ENCODE measurements at places on chromosomes 11 and 22.

DNA sequence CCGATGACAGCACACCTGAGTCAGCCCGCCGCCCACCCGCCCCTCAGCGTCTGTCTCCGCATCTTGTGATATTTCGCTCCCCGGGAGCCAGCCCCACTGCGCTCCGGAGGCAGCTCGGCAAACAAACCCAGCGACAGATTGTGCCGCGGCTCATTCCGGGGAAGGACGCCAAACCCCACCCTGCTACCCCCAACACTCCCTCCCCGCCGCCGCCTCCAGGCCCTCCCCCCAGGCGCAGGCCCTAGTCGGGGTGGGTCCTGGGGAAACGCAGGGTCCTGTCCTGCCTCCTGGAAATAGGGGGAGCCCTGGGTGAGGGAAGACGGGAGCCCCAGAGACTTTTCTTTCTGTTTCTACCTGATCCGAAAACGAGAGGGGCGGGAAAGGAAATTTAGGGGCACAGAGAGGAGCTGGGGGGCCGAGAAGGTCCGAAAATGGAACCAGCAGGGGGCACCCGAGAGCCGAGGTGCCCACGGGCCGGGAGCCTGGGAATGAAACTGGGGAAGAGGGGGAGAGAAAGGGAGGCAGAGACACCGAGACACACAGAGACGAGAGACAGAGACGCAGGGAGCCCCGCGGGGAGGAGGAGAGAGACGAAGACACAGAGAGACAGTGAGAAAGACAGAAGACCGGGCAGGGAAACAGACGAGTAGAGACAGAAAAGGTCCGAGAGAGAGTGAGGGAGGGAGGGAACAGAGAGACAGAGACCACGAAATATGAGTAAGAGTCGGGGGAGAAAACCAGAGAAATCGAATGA is 1.7 kb upstream of the RTN4RL2 start:
- ATAC-seq: no peak

GRCh38 chr11:19394525-19395016 is 153.8 kb upstream of the E2F8 start:
- ATAC-seq: no peak

- no peak for ATAC-seq
Observed at GRCh38 chr22:50236731-50237409, 8.0 kb downstream of the TUBGCP6 start.

DNA sequence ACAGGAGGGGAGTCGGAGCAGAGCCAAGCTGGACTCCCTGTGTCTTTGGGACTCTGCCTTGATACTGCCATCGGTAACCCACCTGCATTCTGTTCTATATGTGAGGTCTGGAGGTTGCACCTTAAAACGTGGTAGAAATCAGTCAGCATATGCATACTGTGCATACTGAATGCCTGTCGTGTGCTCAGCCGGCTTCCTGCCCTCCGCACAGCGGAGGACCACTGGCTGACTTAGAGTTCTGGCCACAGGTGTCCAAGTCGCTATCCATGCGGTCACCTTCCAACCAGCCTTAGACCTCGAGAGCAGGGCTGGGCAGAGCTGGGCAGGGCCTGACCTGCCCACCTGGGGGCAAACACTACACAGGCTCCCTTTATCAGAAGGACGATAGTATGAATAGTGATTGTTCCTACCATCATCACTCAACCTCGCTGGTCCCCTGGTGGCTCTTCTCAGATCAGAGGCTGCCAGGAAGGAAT is 3.8 kb downstream of the TBC1D10C start:
- no peak for ATAC-seq

- no peak for ATAC-seq
Observed at GRCh38 chr11:110990311-110990710, 255.2 kb upstream of the POU2AF2 start.

DNA sequence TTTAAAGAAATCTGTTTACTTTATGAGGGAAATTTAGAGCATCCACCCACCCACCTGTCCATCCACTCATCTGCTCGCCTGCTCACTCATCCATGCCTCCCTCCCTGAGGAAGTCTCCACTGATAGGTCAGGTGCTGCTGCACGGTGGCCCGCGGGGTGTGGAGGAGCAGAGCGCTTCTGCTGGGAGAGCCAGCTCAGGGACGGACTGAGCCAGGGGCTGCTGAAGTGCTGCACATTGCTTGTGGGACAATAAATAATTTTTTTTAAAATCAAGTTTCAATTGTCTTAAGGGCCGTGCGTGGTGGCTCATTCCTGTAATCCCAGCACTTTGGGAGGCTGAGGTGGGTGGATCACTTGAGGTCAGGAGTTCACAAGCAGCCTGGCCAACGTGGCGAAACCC is 148.9 kb downstream of the TBC1D22A start:
- no peak for ATAC-seq

DNA sequence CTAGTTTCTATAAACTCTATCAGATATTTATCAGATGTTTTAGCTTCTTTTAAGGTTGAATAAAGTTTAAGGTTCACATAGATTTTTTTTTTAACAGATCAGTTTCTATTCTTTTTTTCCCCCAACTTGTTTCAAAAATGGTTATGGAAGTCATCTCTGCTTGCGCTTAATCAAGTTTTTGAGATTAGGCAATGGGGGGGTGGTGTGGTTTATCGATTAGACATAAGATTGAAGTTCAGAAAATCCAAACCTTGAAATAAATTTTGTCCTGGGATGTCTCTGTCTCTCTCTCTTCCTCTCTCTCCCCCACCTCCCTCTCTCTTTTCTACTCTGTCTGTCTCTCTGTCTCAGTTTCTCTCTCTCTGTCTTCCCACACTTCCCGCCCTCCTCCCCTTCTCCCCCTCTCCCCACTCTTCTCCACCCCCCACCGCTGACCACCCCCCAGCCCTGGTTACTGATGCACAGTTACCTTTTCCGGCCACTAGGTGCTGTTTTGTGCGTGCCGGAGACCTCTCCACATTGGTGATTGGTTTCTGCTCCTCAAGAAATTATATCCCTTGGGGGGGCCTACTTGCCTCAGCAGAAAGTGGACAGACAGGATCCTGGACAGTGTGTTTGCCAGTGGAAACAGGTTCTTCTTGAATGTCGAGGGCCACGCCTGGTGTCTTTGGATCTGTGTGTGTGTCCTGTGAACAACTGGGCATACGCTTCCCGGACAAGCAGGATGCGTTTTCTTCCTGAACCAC is 29.7 kb upstream of the ANO1 start:
- ATAC-seq: no peak

DNA sequence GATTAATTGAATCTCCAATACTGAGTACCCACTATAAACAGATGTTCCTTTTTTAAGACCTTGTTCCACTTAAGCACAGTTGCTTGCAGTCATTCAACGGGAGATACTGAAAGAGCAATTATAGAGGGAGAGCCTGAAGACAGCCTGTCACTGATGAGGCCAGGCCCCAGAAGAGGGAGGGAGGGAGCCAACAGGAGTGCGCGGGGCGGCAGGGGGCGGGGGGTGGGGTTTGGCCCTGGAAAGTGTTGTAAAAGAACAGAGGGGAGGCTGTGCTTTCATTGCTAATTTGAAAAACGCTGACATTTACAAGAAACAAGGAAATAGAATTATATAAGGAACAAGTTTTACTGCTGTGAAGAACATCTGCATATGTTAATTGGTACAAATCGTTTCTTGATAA is 53.1 kb downstream of the MAP6 start:
- ATAC-seq: no peak

DNA sequence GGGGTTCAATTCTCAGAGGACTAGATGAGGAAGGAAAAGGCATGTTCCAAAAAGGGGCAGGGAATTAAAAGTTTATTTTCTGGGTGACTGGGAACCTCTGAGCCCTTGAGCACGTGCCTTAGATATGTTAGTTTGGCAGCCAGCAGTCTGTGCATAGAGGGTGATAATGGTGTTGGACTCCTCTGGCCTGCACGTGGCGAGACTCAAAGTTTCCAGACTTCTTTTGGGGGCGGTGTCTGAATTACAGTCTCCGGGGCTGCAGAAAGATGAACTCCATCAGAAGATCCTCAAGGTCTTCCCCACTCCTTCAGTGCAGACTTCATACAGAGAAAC is 861 bp upstream of the ZNRF3 start:
- ATAC-seq: peak; percentile 14

DNA sequence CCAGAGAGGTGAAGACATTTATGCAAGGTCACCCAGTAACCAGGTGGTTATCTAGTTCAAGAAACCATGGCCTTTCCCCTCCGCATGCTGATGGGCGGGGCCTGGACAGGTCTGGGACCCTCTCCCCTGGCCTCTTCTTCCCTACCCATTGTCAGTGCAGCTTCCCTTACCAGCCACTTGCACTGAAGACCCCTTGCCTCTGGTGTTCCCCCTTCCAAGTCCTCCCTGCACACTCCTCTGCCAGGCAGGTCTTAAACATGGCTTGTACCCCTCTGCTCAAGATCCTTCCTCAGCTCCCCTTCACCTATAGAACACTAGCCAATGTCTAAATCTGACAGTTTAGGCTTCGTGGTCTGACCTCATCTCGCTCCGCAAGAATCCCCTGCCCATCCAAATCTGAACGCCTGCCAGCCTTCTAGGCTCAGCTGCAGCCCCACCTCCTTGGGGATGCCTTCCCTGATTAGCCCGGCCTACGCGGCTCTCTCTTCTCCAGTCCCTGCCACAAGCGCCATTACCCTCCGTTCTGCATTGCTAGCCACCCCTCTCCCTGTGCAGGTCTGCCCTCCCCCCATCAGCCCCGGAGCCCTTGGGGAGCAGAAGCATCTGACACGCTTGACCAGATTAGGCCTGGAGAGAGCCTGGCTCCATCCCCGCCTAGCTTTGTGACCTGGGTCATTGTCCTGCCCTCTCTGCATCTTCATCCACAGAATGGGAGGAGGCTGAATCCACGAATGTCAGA is 213.8 kb downstream of the DSCAML1 start:
- ATAC-seq: no peak

DNA sequence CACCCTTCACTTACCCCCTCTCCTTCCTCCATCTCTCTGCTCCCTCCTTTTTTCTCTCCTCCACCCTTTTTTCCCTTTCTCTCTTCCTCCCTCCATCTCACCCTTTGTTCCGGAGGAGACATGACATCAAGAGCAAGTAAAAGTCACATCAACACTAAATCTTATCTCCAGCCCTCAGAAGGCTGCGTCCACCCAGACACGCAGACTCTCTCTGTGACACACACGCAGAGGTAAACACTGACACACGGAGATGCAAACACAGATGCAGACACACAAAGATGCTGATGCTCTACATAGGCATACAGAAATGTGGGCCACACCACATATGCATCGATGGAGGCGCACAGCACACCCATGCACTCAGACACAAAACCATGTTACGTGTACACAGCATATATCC is 27.0 kb downstream of the NRXN2 start:
- ATAC-seq: no peak

- no peak for ATAC-seq
Observed at GRCh38 chr11:64248578-64248977, 1.8 kb upstream of the PPP1R14B start.

DNA sequence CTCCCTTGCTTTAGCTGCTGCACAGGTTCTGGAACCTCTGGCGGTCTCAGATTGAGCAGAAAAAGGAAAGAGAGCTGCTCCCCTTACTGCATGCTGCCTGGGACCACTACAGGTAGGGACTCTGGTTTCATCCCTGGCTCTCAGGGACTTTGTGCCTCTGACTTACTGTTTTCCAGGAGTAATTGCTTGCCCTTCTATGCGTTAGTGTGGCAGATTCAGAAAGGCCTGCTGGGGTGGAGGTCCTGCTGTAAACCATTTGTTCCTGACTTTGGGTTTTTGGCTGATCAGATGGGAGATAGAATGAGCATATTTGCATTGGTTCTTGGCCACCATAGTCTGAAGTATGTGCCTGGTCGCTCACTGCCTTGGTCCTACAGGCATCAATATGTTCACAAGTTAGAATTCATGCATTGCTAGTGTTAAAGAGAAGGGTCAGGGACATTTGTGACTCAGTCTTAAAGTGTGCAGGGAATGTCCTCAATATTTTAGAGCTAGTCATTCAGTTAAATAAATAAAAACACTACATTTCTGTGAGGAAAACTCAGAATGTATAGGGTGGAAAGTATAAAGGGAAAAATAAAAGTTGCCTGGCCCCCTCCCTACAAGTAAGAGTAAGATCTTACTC is 78.0 kb downstream of the PISD start:
- ATAC-seq: no peak

DNA sequence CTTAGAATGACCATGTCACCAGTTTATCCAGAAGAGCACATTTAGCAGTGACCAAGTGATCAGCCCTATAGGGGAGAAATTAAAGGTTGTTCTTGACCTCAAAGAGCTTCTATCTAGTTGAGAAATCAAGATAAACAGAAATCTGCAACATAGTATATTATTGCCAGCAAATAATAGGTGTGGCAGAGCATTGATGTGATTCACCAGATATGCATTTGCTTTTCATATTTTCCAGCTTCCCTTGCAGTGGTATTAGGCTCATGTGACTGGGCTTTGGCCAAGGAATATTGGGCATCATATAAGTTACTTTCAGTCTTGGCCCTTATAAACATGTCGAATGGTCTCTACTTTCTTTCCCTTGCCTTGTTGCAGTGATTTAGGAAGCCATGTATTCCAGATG is 34.5 kb downstream of the COMMD9 start:
- no peak for ATAC-seq

DNA sequence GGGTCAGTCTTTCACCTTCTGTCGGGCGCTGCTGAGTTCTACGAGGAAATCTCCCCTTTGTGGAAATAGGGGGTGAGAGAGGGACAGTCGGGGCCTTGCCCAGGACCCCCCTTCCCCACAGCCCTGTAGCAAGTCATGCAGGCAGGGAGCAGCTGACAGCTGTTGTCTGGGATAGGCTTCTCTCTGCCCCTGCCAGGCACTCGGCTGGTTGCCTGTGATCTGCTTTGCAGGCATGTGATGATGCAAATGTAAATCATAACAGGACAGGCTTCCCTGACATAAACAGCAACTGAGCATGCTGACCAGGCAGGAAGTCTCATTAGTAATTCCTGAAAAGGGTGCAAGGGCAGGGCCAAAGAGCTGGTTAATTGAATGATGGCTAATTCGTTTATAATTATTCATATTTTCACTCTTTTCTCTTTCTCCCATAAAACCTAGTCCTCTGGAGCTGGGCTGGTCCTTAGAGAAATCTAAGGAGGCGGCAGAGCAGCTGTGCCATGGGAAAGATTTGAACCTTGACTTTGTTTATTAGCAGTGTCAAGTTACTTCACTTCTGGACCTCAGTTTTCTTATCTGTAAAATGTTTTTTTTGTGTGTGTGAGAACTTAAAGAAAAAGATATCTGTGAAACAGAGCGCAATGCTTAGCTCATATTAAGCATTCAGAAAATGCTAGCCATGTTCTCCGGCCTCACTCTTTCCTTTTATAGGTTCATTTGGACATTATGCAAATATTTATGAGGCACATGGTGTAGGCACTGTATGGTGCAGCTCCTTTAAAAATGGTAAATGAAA is 129.7 kb downstream of the LDLRAD3 start:
- ATAC-seq: no peak

Data from stimulated activated memory B cell treated with anti-CD40 and anti-IgM and Interleukin-4, amounts not matched to agents 10 μg/mL and 1 μg/mL and 100 μg/mL, for 72 hours (primary cell).